Tongue (tissue), 3 donors: ENCODE measurements at places on chromosomes 4 and X. TPM values are rescaled to one million over a fixed set of nuclear protein-coding genes. Genes with fewer than 3 reads are reported as not detected.

PSAPL1 gene
- 0.51 TPM for total RNA-seq

DGKK gene
- total RNA-seq: 0.10 TPM

CCNA2 gene
- 26.6 TPM for total RNA-seq

EVC gene
- total RNA-seq: 37.2 TPM

ARMCX2 gene
- total RNA-seq: 61.4 TPM

FGFR3 gene
- 68.0 TPM for total RNA-seq

GYPB gene
- total RNA-seq: 5.1 TPM

WDR17 gene
- total RNA-seq: 5.7 TPM
